ENCODE measurements at places on chromosomes 6 and 20. TPM values are rescaled to one million over a fixed set of nuclear protein-coding genes. Genes with fewer than 3 reads are reported as not detected.

DNA sequence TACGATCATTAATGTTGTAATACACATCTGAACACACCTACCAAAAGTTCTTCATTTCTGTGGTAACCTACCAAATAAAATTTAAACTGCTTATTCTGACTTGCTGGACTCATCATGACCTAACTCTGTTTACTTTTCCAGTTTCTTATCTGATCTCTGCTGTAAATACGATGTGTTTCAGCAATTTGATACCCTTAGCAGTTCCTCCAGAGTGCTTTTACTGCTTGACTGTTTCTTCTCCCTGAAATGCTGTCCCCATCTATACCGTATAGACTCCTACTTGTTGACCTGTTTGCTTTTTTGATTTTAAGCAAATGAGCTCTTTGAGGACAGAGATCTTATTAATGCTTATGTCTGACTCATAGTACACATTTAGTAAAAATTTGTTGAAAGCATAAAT lies 119.5 kb downstream of the SCAF8 start:
- no peak for DNase-seq

DNA sequence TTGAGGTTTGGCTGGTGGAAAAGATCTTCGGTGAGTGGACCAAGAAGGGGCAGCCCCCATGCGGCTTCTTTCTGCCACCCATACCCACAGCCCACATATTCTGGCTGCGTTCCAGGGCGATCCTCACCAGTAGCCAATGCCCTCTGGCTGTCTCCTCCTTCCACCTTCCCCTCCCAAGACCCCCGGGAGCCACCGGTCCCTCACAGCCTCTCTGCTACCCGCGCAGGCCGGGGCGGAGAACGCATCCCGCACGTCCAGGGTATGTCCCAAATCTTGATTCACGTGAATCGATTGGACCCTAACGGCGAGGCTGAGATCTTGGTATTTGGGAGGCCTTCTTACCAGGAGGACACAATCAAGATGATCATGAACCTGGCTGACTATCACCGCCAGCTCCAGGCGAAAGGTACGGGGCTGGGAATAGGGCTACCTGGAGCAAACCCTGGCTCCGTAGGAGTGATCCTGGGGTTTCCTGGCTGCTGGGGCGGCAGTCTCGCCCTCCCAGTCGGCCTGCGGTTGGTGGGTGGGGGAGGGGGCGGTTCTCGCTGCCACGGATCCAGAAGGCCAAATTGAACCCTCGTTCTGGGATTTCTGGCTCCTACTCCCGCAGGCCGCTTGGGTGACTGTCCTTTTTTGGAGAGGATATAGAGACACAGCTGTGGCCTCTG lies 545 bp downstream of the KHDC3L start:
- no peak for DNase-seq

GRCh38 chr20:49283176-49283702 lies 5.4 kb upstream of the ZNFX1 start:
- DNase-seq = no peak

The TSBP1 gene
- total RNA-seq = not detected

- DNase-seq = no peak
Measured at GRCh38 chr6:49799090-49799489, 12.0 kb upstream of the PGK2 start.

- peak; percentile 43 for DNase-seq
Measured at GRCh38 chr20:36499723-36500501, 41.4 kb upstream of the MYL9 start.

GRCh38 chr6:97160280-97160679 lies 122.7 kb downstream of the MMS22L start:
- DNase-seq = no peak

DNA sequence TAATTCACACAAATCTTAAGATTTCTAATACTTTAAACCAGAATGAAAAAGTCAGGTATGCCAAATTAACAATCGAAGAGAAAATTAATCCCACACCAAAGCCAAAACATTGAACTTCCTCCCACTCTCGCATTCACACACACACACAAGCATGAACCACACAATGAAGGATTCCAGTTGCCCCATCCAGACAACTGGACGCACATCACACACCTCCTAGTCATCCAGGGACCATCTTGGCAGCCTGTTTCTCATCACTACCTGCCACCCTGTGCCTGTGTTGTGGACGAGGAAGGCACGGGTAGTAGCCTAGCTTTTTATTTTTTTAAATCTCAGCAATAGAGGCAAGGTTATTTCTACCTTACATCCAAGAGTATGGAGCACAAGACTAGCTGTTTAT lies 15.2 kb downstream of the B4GALT5 start:
- no peak for DNase-seq

DNA sequence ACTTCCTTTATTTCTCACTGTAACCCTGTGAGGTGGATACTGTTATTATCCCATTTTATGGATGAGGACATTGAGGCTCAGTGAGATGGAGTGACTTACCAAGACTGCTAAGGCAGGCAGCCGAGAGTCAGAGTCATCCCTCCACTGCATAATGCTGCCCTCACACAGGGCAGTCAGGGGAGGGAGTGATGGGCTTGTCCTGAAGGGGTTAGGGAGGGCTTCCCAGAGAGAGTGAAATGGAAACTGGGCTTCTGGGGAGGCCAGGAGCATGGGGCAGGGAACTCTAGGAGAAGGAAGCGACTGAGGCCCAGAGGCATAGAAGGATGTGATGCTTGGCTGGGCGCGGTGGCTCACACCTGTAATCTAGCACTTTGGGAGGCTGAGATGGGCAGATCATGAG lies 31.1 kb downstream of the TM9SF4 start:
- no peak for DNase-seq

DNA sequence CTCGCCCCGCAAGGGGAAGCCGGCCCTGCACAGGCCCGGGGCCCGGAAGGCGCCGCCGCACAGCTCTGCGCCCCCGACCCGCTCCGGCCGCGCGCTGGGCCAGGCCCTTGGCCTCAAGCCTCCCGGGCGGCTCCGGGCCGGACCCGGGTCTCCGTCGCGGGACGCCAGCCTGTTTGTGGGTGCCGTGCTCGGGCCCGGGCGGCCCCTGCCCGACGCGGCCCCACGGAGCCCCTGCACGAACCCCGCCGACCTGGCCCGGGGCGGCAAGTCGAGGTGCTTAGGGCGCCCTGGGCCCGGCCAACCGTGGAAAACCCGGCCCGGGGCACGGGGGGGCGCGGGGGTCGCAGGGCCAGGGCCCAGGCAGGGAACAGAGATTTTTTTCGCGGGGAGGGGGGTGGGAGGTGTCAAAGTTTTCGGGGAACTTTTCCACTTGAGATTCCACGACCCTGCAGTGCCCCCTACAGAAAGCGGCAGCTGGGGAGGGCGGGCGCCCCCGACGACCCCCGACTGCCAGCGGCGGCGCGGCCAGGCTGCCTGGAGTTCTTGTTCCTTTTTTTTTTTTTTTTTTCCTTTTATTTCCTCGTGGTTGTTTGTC lies 805 bp upstream of the STX16 start:
- no peak for DNase-seq

DNA sequence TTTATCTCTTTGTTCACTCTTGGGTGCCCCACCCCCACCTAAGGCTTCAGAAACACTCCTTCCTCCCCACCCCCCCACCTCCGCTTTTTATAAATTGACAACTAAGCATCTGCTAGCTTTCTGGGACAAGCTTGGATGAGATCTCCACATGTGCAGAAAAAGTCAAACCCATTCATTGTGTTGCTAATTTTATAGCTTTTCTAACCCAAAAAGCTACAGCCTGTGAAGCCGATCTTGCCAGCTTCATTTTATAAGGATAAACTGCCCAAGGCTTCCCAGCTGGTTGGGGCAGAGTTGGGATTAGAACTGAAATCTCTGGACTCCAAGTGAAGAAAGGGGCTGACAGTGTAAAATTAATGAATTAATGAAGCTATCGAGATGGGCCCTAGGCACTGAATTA lies 24.1 kb downstream of the BPIFB4 start:
- no peak for DNase-seq

- no peak for DNase-seq
Measured at GRCh38 chr6:43742931-43743632, 26.9 kb upstream of the VEGFA start.

The CHD6 gene
- total RNA-seq = 35.6 TPM

The MUC22 gene
- not detected for total RNA-seq

GRCh38 chr20:17889226-17889625 lies 79.4 kb downstream of the SNX5 start:
- DNase-seq = peak; percentile 19

- DNase-seq = peak; percentile 100
Measured at GRCh38 chr6:79544939-79545450, 7.8 kb upstream of the LCA5 start.

The NOX3 gene
- not detected for total RNA-seq

GRCh38 chr6:111971181-111971841 lies 82.6 kb upstream of the CCN6 start:
- DNase-seq = no peak

DNA sequence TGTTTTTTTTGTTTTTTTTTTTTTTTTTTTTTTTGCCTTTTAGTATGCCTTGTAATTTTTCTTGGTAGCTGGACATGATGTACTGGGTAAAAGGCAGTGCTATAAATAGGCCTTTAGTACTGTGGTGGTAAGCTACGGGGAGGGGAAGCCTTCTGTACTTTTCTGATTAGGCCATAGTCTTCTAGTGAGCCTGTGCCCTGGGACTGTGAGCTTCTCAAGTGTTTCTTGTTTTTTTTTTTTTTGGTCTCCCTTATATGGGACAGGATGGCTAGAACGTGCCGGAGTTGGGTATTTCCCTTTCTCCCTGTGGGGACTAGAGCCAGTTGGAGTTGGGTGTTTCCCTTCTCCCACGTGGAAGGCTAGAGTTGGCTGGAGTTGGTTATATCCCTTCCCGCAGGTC lies 59.4 kb upstream of the PRELID3B start:
- no peak for DNase-seq

- no peak for DNase-seq
Measured at GRCh38 chr20:37278966-37279590, 10.4 kb upstream of the MANBAL start.

DNA sequence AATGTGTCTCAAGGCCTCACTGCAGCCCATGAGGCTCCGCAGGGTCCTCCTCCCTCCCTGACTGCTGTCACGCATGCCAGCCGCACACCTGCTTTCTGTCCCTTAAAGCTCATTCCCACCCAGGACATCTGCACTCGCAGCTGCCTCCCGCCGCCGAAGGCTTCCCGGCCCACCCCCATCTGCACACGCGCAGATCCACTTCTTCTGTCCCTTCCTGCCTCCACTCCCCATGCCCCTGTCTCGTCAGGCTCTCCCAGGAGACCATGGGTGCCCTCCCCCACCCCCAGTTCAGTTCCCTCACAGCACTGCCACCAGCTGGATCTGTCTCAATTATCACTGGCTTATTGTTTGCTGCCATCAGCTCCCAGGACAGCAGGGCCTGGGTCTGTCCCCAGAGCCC lies 63.0 kb downstream of the RIPOR3 start:
- DNase-seq = no peak

The SRSF12 gene
- total RNA-seq = under 0.01 TPM

The OOEP gene
- total RNA-seq = not detected

DNA sequence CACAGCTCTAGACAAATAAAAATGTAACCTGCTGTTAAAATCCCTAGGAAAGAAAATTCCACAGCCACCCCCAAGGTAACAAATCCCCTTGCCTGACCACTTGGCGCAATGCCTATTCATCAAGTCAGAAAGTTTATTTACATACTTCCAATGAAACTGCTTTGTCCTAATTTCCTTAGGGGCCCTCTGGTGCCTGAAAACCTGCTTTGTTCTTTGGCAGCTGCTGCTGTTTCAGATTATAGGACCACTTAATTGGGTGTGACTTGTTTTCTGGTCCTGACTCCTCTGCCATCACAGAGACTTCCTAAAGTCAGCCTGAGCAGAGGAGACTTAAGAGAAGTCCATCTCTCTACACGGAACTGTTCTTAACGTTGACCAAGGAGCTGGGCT lies 323.6 kb downstream of the UBE3D start:
- DNase-seq = no peak

DNA sequence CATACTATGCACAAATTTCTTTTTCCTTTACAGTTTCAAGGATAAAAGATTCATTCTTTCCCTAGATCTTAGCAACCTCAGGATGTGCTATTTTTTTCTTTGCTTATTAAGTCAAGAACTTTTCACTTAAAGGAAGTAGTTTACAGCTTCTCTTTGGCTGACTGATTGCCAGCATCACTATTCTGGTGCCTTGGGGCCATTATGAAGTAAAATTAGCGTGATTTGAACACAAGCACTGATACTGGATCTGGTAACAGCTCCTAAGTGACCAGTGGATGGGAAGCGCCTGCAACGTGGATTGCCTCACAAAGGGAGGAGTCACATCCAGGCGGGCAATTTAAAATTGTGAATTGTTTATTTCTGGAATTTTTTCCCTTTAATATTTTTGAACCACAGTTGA lies 147.1 kb downstream of the ARID1B start:
- no peak for DNase-seq

DNA sequence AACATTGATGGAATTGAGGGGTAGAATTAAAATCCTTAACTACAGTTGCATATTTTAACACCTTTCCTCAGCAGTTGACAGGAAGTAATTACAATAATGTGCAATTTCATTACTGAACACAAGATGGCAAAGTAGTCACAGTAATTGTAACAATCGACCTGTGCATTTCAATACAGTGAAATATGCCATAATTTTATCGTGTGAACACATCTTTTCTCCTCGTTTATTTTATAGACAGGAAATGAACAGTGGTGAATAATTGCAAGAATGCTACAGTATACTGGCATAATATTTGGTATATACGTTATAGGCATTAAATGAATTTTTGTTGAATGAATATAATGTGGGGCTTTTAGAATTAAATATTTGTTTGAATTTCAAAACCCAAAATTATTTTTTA lies 25.0 kb downstream of the CYB5R4 start:
- DNase-seq = peak; percentile 73

- no peak for DNase-seq
Measured at GRCh38 chr6:45105170-45105820, 222.8 kb upstream of the RUNX2 start.

The TSHZ2 gene
- 1.9 TPM for total RNA-seq

GRCh38 chr20:51752343-51752951 lies 15.7 kb downstream of the ATP9A start:
- DNase-seq = peak; percentile 78

DNA sequence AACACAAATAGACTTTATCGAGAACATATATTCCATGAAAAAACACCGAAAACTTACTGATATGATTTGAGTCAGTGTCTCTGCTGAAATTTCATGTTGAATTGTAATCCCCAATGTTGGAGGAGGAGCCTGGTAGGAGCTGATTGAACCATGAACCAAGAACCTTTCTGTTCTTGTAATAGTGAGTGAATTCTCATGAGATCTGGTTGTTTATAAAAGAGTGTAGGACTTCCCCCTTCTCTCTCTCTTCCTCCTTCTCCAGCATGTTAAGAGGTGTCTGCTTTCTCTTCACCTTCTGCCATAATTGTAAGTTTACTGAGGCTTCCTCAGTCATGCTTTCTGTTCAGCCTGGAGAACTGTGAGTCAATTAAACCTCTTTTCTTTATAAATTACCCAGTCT lies 1289.3 kb upstream of the CITED2 start:
- DNase-seq = peak; percentile 1

- no peak for DNase-seq
Measured at GRCh38 chr6:146670161-146670560, 71.4 kb downstream of the ADGB start.

GRCh38 chr20:37797669-37798175 lies 103.9 kb downstream of the CTNNBL1 start:
- no peak for DNase-seq
